K562 (cell line): ENCODE measurements at places on chromosomes 5 and 9.

DNA sequence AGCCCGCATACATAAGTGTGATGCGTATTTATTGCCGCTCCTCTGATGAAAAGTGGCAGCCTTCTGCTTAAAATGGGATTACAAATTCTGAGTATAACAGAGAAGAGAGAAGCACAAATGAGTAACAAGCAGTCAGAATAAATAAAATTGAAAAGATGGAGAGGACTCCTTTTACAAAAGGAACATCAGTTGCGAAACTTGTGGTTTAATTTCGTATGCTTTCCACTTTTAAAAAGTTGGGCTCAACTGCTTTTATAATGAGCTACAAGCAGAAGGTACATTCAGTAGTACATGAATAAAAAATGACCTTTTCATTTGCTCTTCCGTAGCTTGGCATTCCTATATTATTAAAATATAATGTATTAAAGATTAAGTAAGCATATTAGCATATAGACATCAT is 320.0 kb downstream of the FBXL17 start:
- DNase-seq: no peak

DNA sequence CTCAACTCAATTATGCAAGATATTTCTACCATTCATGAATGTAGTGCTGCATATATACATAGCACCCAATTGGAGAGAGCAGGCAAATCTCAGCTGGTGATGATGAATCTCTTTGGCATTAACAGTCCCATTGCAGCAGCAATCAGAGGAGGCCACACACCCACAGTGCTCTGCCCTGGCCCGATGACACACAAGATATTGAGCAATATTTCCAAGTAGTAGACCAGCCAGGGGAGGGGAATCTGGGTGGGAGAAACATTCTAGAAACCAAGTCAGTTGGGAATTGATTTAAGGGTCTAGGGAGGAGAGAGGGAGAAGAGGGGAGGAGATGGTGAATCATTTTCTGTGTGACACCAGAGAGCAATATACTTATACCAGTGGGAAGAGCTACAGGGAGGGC is 14.9 kb upstream of the C5orf63 start:
- no peak for DNase-seq

DNA sequence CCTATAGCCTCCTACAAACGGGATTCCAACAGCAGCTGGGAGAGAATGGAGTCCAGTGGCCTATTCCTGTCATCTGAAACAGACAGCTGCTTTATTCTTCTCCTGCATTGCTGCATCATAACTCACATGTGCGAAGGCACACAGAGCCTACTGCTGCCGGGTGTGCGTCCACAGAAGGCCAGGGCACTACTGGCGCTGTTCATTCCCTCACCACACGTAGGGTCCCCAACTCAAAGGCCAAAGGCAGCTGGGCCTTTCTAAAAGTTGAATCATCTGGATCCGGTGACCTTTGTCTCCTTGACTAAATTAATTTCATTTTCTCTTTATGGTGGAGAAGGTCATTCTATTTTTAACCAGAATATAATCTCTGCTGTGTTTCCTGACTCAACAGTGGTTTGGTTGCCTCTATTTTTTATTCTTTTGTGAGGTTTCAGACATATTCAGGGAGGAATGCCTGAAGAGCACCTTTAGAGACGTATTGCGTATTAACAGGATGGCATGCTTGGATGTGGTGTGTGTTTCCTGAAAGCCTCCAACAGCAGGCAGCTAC is 10.8 kb upstream of the SPATA24 start:
- no peak for DNase-seq

GRCh38 chr9:92945796-92946195 is 1.5 kb upstream of the FGD3 start:
- no peak for DNase-seq

DNA sequence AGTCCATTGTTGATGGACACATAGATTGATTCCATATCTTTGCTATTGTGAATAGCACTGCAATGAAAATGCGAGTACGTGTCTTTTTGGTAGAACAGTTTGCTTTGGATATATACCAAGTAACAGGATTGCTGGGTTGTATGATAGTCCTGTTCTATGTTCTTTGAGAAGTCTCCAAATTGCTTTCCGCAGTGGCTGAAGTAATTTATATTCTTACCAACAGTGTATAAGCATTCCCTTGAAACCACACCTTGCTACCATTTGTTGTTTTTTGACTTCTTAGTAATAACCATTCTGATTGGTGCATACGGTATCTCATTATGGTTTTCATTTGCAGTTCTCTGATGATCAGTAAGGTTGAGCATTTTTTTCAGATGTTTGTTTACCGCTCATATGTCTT is 792.9 kb downstream of the PTPRD start:
- no peak for DNase-seq

DNA sequence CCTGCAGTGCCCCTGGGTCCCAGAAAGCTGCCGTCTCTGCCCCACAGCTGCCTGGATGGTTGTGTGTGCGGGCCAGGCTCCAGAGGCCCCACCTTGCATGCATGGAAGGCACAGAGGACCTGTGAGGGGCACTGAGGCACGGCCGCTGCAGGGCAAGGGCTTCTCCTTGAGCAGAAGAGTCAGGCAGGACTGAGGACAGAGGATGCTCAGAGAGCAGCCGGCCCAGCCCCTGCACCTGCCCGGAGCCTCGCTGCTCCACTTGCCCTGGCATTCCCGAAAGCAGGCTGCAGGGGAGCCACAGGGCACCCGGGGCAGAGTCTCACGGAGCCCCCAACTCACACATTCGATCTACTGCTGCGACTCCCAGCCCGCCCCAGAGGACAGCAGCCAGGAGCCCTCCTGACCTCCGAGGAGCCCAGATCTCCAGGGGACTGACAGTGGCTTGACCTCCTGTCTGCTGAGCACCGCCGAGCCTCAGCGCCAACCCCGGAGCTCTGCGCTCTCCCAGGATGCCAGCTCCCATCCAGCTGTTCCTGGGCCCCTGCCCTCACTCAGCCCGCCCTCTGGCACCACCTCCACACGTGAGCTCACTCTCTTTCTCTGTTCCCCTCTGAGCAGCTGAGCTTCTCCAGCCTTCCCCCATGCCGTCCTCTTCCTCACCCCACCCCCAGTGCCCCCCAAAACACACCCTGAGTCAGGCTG is 95.0 kb downstream of the KCNT1 start:
- peak; percentile 10 for DNase-seq

DNA sequence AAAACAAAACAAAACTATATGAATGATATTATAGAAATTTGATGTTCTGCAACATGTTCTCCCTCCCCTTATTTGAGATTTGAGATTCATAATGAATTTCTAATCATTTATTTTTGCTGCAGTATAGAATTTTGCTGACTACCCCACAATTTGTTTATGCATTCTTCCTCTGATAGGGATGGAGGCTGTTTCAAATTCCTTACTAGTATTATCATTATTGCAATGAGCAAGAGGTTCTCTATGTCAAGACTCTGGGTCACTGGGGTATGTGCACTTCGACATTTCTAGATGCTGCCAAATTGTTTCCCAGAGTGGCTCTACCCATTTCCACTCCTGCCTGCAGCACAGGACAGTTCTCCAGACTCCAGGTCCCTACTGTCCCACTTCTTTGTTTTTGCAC is 54.9 kb upstream of the DAB2IP start:
- DNase-seq: no peak

GRCh38 chr5:95667061-95667618 is 15.7 kb downstream of the SPATA9 start:
- no peak for DNase-seq

GRCh38 chr9:109043578-109043977 is 30.3 kb upstream of the CTNNAL1 start:
- no peak for DNase-seq

DNA sequence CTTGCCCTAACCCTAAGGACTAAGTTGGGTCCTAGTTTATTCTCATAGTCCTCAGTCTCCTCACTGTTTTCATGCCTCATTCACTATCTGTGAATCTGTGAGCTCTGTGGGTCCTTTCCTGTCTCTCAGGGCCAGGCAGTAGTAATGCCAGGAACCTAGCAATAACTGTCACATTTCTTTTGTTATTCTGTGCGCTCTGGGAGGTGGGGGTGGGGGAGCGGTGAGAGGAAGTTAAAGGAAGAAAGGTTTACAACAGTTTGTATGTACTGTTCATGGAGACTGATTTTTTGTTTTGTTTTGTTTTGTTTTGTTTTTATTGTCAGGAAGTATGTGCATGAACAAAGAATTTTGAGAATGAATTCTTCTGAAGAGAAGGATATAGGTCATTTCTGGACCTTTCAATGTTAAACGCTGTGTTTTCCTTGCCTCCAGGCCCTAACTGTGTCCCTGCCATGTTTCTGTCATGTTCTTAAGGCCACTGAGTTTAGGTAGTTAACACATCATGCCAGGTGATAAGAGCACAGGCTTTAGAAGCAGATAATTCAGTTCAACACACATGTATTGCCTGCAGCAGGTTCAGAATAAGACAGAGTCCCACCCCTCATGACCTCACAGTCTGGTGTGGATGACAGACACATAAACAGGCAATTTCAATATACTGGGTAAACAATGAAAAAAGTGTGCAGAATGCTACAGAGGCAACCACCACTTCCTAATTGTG is 13.3 kb upstream of the FEM1C start:
- DNase-seq: no peak

GRCh38 chr9:6040077-6040476 is 24.7 kb upstream of the RANBP6 start:
- DNase-seq: no peak

DNA sequence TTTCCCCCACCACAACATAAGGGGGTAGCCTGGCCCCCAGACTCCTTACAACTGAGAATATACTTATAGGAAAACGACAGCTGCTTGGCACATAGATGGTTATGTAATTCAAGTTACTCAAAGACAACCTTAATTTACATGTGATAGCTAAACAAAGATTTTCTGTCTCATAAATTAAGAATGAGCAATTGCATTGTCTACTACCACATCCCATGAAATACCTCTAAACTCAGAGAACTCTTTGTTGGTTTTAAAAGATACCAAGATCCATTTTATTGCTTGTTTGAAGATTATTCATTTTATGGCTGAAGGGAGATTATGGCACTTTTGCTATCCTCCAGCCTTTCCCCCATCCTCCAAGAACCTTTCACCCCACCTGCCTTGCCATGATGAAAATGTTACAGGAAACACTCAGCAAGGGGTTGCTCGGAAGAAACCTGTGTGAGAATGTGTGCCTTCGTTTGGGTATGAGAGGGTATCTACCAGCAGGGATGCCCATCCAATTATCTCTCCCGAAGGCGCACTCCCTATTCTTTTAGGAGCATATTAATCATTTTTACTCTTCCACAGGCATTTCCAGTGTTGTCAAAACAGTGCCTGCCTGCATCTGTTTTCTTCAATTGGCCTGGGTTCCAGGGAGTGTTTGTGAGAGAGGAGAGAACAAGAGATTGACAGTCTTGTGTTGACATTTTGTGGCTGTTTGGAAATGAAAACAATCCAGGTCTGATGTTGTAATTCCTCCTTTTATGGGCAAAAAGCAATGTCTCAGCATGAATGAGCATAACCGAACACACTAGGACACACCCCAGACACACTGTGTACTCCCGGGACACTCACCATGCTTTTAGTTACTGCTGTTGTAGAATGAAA is 208.0 kb upstream of the ANKRD55 start:
- no peak for DNase-seq
